ENCODE measurements at places on chromosomes 12 and 14.
A peak's percentile ranks its signal among the peaks of the same experiment; 100 is the strongest.

GRCh38 chr12:83515306-83516026 is 828.8 kb downstream of the TMTC2 start:
- DNase-seq = no peak

DNA sequence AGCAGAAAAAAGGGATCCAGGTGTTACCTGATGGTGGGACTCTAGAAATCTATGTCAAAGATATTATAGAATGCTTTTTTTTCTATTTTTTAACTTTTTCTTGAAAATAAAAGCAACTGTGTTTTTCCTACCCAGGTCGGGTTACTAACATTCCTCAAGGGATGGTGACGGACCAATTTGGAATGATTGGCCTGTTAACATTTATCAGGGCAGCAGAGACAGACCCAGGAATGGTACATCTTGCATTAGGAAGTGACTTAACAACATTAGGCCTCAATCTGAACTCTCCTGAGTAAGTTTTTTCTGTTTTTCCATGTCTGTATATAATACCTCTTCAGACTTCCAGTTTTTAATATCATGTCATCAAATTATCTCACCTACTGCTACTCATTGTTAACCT is 27.6 kb upstream of the KCNMB4 start:
- no peak for DNase-seq

- no peak for DNase-seq
These were observed 27.6 kb upstream of the TRAF3 start for GRCh38 chr14:102749393-102750305.

DNA sequence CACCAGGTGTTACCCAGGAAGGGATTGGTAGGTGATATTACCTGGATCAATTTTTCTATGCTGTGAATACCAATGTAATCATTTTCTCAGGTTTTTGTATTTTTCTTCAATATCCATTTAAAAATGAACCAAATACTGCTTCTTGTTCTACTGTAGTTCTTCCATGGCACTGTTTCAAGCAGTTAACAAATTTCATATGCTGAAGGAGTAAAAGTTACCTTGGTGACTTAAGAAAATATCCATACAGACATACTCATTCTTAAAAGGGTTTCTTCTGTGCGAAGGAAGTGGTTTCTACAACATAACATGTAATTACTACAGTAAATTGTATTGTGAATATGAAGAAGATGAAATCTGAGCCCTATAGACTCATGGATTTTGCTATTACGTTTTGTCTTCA is 222.5 kb downstream of the TMEM117 start:
- DNase-seq = no peak

GRCh38 chr12:80698847-80699542 is 8.4 kb upstream of the MYF6 start:
- DNase-seq = no peak

GRCh38 chr12:102009796-102010195 is 52.0 kb downstream of the WASHC3 start:
- no peak for DNase-seq

DNA sequence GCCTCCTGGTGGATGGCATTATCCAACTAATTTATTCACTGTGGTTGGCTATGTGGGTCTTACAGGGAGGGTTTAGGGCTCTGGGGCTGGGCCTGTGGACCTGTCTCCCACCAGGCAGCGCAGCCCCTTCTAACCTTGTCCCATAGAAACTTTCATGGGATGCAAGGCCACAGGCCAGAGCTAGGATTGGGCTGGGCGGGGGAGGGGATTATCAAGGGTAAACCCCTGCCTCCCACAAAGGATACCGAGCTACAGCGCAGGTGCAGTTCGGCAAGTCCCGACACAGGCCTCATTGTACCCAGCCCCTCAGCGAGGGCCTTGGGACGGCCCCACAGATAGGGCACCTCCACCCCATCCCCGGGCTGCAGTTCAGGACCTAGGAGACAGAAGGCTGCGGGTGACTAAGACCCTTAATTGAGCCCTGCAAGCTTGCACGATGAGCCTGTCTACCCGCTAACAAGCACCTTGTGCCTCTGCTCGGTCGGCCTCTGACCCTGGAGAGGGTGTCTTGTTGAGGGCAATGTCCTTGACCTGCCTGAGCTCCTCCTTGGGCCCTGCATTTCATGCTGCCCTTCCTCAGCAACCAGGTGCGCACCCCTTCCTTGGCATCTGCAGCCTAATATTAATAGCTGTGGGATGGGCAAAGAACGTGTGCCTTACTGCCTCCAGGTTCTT is 46.7 kb downstream of the PSMA6 start:
- no peak for DNase-seq

DNA sequence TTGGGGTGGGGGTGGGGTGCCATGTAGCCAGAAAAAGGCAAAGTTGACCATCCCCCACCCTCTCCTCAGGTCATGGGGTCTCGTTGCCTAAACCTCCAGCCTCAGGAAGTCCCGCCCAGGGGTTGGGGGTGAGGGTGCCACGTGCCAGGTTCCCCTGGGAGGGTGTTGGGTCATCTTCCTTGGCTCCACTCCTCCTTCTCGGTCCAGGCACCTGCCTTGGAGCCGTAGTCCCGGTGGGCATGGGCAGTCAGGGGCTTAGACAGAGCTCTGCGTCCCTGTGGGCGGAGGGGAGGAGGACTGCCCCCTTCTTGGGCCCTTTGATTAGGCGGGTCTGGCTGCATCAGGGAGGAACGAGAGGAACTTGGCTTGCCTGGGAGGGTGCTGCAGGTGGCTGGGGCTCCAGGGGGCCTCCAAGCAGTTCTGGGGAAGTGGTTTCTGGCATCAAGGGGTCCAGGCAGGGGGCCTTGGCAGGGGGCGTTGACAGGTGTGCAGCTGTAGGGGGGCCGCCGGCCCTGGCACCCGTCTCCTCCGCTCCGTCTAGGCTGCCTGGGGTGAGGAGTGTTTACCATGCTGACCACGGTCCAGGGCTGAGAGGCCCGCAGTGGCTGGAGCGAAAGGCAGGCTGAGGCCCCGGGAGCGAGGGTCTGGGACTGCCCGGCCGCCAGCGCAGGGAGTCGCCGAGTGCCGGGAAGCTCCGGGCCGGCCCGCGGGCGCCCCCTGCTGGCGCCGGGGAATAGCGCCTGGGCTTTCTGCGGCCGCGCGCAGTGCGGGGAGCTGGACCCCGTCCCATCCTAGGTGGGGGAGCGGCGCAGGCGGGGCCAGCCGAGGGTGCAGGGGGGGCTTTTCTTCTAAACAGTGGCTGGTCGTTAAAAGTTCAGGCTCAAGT is 7.9 kb downstream of the SETD1B start:
- DNase-seq = peak; percentile 94

GRCh38 chr12:28027947-28028724 is 55.6 kb upstream of the PTHLH start:
- no peak for DNase-seq

- DNase-seq = peak; percentile 64
These were observed 55.8 kb upstream of the CCDC175 start for GRCh38 chr14:59632381-59632780.
